Muscle of arm (tissue), 14 donors: ENCODE measurements at places on chromosomes 3 and 15. TPM values are rescaled to one million over a fixed set of nuclear protein-coding genes. Genes with fewer than 3 reads are reported as not detected.

GRIP2 gene
- polyA plus RNA-seq: 26.7 TPM

RLBP1 gene
- polyA plus RNA-seq: not detected

DNA sequence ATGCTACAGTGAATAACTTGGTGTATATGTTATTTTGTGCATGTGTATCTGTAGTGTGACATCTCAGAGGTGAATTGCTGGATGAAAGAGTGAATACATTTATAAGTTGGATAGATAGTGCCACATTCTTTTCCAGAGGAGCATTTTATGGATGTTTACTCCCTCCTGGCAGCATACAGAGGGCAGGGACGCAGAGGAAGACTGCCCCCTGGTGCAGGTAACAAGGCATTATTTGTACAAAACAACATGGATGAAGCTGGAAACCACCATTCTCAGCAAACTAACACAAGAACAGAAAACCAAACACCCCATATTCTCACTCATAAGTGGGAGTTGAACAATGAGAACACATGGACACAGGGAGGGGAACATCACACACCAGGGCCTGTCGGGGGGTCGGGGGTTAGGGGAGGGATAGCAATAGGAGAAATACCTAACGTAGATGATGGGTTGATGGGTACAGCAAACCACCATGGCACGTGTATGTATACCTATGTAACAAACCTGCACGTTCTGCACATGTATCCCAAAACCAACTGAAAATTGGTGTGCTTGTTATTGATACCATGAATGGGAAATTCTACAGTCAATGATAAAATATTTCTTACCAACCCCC, 57.9 kb upstream of the CTXND1 start:
- DNase-seq: no peak

- DNase-seq: no peak
These were observed 40.6 kb downstream of the ADAMTSL3 start for GRCh38 chr15:83694536-83694935.

GRCh38 chr15:78034495-78035191, 42.9 kb downstream of the TBC1D2B start:
- DNase-seq: no peak

TMEM212 gene
- polyA plus RNA-seq: not detected

GRCh38 chr3:193620650-193621049, 27.6 kb downstream of the OPA1 start:
- no peak for DNase-seq

DNA sequence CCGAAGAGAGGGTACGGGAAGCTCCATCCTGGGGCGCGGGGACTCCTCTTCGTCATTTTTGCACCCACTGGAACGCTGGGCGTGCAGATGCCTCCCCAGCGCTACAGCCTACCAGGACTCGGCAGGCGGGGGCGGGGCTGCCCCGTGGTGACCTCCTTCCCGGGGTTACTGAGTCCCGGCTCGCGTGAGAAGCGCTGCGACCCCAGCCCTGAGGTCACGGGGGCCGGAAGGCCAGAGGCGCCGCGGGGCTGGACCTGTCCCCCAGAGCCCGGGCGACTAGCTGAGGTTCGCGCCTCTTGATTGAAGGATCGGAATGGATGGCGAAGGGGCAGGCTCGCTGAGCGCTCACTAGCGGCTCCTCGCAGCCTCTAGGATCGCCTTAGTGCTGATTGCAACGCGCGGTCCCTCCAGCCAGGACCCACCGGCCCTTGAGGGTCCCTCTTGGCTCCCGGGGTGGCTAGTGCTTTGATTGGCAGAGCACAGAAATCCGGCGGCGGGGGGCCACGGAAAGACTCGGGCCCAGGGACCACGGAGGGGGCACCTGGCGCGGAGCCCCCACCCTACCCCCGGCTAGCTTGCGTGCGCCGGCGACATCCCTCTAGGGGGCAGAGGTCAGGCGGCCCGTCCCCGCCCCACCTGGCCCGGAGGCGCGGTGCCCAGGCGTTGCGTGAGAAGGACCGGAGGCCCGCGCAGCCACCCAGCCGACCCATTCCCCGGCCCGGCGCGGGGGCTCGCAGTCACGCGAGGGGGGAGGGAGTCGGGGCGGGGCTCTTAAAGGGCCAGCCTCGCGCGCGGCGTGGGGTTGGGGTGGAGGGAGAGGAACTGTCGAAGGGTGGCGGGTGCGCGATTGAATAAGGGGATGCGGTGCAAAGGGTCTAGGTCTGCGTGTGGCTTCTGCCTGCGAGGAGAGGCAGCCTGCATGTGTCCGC, 781 bp upstream of the CYP1A1 start:
- DNase-seq: no peak

CTXND1 gene
- 0.93 TPM for polyA plus RNA-seq

EMC7 gene
- 58.1 TPM for polyA plus RNA-seq

GRCh38 chr3:123583561-123583960, 1.3 kb downstream of the HACD2 start:
- DNase-seq: no peak

THAP10 gene
- 3.1 TPM for polyA plus RNA-seq

DNA sequence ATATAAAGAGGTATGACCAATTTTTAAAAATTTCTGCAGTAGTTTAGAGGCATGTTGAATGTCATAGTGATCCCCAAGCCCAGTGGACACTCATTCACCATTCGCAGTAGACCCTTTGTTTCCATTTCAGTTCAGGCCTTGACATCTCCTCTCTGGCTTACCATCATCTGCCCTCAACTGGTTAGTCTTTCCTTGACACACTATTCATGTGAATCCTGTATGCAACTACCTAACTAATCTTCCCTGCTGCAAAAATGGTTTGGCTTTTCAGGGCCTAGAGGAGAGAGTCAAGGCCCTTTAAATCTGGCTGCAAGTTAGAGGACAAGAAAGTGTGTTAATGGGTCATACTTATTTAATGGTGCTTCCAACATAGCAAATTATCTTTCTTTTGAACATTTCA, 10.9 kb downstream of the APH1B start:
- DNase-seq: no peak

PLCB2 gene
- 5.2 TPM for polyA plus RNA-seq
